ENCODE measurements at places on chromosomes 4 and X.
A peak's percentile ranks its signal among the peaks of the same experiment; 100 is the strongest.

DNA sequence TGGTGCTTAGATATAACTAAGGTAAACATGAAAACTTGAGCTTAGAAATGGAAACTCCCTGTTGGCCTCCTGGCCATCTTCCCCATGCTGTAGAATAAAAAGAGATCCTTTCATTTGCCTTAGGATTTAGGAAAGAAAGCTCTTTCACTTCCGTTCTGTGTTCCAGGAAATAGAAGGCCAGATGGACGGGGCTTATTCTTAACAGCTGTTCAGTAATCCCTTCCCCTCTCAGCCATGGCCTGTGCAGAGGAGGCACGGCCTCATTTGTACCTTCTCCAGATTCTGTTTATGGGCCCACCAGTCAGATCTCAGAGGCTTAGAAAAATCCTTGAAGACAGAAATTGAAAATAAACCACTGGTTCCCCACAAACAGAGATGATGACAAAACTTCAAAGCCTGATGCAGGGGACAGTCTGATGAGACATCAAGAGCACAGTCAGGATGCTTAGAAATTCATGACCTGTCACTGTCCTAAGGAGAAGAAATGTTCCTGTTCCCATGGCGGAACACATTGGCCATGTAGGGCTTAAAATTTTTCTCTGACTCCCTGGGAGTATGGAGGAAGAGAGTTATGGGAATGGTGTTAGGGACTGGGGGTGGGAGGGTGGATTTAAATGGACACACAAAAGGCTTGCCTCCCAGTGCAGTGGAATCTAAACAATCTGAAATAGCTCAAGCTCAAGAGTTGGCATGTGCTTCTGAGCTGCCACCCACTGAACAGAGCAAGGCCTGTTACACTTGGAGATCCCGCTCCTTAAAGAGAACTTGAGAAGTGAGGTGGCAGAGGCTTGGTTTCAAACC, 188.8 kb downstream of the SOWAHB start:
- no peak overlapping the region for H3K27ac ChIP-seq
- peaks cover 4% of the 10 kb centered on the region for H3K4me1 ChIP-seq
- H3K27me3 ChIP-seq: no peaks in the 10 kb centered on the region
- H3K36me3 ChIP-seq: no peaks in the 10 kb centered on the region
- peak; percentile 38 for DNase-seq

- DNase-seq: no peak
- H3K4me3 ChIP-seq: no peak overlapping the region
- no peak overlapping the region for H3K27ac ChIP-seq
- no peaks in the 10 kb centered on the region for H3K27me3 ChIP-seq
Measured at GRCh38 chrX:10971176-10971575, 140.0 kb upstream of the HCCS start.

GRCh38 chr4:169682372-169683047, 62.1 kb downstream of the CLCN3 start:
- H3K27ac ChIP-seq: no peak overlapping the region
- no peaks in the 10 kb centered on the region for H3K4me1 ChIP-seq
- no peaks in the 10 kb centered on the region for H3K27me3 ChIP-seq
- peaks cover 6% of the 10 kb centered on the region for H3K36me3 ChIP-seq
- H3K4me3 ChIP-seq: no peak overlapping the region

DNA sequence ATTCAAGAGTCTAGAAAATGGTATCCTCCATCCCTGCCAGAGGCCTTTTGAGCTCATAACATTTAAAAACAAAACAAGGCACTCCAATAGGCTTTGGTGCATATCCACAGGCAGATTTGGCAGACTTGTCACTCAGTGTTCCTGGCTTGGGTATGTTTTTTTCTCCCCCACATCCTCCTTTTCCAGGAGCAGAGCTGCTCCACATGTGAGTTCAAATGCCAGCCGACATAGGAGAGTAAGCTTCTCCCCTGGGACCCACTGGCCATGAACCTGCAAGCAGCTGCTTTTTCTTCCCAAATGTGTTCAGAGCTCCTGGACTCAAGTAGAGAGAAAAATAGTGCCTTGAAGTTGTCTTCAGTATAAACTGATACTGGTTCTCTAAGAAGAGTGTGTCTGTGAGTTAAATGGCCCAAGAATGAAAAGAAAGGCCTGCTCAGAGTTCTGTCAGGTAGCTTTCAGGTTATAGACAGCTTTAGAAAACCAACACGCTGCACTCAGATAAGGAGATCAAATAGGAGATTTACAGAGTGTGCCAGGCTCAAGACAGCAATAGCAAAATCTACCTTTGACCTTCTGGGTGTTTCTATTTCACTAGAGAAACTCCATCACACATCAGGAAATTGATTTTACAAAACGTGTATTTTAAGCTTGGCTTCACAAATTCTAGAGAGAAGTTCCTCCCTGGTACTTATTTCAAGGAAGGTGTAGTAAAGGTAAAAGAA, 162.5 kb upstream of the GALNT7 start:
- no peak overlapping the region for H3K4me3 ChIP-seq
- H3K27me3 ChIP-seq: no peaks in the 10 kb centered on the region
- H3K36me3 ChIP-seq: no peaks in the 10 kb centered on the region
- no peak overlapping the region for H3K27ac ChIP-seq
- H3K4me1 ChIP-seq: peaks cover 2% of the 10 kb centered on the region

- H3K4me3 ChIP-seq: no peak overlapping the region
- H3K36me3 ChIP-seq: no peaks in the 10 kb centered on the region
- DNase-seq: no peak
- H3K27me3 ChIP-seq: no peaks in the 10 kb centered on the region
- H3K27ac ChIP-seq: no peak overlapping the region
Measured at GRCh38 chr4:85867271-85867670, 392.3 kb downstream of the ARHGAP24 start.

DNA sequence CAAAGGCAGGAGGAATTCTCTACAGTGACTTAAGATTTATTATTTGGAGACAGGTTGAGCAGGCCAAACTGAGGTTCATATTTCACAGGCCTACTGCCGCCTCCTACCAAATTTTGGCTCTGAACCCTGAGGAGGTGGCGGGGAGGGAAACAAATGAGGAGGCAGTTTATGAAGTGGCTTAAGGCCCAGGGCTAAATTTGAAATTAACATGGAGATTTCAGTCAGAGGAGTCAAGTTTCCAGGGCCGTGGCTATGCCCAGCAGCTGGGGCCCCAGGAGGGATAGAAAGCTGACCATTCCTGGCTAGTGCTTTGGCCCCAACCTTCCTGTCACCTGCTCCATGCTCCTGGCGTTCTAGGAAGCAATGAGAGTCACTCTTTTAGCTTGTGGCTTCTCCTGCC, 73.4 kb upstream of the ARHGAP36 start:
- H3K27me3 ChIP-seq: no peaks in the 10 kb centered on the region
- H3K4me3 ChIP-seq: no peak overlapping the region
- no peak for DNase-seq
- no peaks in the 10 kb centered on the region for H3K4me1 ChIP-seq
- H3K36me3 ChIP-seq: no peaks in the 10 kb centered on the region

DNA sequence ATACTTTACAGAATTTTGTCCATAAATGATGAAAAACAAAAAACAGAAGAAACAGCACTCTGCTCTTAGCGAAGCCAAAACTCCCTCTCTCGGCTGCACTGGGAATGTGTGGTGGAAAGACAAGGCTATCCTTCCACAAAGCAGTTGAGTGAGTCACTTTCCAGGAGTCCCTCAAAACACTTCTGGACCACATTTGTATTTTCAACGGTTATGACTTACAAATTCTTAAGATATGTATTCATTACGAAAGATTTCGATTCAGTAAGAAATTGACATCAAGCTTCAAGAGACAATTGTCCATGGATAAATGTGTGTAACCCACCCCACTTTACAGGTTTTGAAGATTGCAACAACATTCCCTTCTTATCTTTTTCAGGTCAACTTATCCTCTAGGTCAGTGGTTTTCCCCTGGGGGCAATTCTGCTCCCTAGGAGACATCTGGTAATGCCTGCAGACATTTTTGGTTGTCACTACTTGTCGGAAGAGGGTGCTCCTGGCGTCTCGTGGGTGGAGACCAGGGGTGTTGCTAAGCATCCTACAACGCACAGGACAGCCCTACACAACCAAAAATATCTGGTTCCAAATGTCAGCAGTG, 66.7 kb upstream of the MTNR1A start:
- peaks cover 80% of the 10 kb centered on the region for H3K36me3 ChIP-seq
- no peak overlapping the region for H3K4me3 ChIP-seq

GRCh38 chr4:106264331-106264728, 51.7 kb downstream of the TBCK start:
- H3K27me3 ChIP-seq: no peaks in the 10 kb centered on the region
- no peaks in the 10 kb centered on the region for H3K36me3 ChIP-seq
- no peak overlapping the region for H3K27ac ChIP-seq
- peak; percentile 20 for DNase-seq
- no peaks in the 10 kb centered on the region for H3K4me1 ChIP-seq

DNA sequence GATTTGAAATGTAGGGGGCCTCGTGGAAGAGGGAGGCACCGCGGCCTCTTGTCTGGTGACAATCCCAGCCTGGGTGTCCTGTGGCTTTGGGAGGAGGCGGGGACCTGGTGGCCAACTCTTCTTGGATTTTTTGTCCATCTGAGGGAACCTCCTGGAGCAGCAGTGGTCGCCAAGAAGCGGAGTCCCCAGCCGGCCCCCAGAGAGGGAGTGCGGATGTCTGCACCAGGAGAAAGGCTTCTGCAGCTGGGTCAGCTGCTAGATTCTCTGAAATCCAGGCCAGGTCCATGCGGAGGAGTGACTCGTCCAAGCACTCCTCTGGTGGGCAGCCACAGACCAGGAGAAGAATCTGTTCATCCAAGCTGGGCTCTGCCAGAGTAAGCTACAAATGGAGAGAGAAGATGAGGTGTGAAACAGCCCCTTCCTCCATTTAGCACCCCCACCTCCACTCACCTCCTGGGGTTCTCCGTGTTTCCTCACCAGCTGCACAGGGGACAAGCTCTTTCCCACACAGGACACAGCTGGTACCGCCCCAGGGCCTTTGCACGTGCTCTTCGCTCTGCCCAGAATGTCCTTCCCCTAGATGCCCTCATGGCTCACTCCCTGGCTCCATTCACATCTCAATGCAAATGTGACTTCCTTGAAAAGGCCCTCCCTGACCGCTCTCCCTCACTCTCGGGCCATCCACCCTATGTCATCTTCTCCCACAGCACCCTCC, 27.6 kb downstream of the C4orf50 start:
- H3K27ac ChIP-seq: no peak overlapping the region
- H3K4me1 ChIP-seq: no peaks in the 10 kb centered on the region
- H3K27me3 ChIP-seq: peaks cover 5% of the 10 kb centered on the region
- DNase-seq: no peak
- H3K4me3 ChIP-seq: no peak overlapping the region

DNA sequence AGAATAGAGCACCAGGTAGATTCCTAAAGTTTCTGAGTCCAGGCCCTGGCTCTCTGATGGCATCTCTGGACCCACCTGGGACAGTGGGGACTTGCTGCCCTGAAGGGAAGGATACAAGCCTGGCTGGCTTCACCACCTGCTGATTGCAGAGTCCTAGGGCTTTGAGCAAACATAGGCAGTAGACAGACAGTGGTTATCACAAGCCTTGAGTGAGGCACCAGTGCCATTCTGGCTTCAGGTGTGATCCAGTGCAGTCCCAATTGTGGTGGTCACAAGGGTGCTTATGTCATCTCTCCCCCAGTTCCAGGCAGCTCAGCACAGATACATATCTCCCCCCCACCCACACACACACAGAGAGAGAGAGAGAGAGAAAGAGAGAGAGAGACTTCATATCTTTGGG, 6.6 kb upstream of the PRRG3 start:
- H3K36me3 ChIP-seq: no peaks in the 10 kb centered on the region
- H3K4me3 ChIP-seq: no peak overlapping the region
- no peak overlapping the region for H3K27ac ChIP-seq
- H3K27me3 ChIP-seq: no peaks in the 10 kb centered on the region
- no peak for DNase-seq

GRCh38 chr4:144666539-144667175, 20.7 kb downstream of the HHIP start:
- peak overlapping the region; percentile 88 for H3K27ac ChIP-seq
- DNase-seq: peak; percentile 3
- H3K4me3 ChIP-seq: no peak overlapping the region
- peaks cover 12% of the 10 kb centered on the region for H3K4me1 ChIP-seq
- no peaks in the 10 kb centered on the region for H3K36me3 ChIP-seq

- no peak for DNase-seq
- H3K4me1 ChIP-seq: no peaks in the 10 kb centered on the region
- no peaks in the 10 kb centered on the region for H3K36me3 ChIP-seq
- H3K27ac ChIP-seq: no peak overlapping the region
- H3K4me3 ChIP-seq: no peak overlapping the region
Measured at GRCh38 chr4:89365776-89366175, 58.2 kb upstream of the GPRIN3 start.

DNA sequence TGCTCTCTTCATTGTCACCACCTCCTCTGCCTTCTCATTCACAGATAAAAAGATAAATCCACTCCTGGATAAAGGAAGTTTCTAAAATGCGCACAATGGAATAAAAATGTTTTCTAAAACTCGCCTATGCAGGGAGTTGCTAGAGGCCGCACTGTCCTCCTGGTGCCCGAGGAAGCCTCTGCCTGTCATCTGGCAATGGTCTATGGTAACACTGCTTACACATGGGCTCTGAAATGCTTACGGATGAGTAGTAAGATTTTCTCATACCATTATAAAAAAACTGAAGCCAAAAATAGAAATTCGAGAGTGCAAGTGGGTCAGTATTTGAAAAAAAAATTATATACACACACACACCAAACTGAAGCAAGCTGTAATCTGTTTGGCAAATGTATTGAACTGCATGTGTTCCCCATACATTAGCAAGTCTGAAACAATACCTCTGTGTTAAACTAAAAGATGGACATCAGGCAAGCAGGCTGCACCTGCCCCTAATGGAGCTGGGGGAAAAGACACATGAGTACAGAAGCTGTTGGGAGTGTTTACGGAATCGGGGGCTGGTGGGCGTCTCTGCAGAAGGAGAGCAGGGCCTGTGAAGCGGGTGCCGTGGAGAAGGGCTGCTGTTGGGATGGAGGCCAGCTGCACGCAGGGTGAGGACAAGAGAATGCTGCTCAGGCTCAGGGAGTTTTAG, 103.3 kb upstream of the FAT1 start:
- no peaks in the 10 kb centered on the region for H3K27me3 ChIP-seq
- no peaks in the 10 kb centered on the region for H3K36me3 ChIP-seq
- no peak for DNase-seq

DNA sequence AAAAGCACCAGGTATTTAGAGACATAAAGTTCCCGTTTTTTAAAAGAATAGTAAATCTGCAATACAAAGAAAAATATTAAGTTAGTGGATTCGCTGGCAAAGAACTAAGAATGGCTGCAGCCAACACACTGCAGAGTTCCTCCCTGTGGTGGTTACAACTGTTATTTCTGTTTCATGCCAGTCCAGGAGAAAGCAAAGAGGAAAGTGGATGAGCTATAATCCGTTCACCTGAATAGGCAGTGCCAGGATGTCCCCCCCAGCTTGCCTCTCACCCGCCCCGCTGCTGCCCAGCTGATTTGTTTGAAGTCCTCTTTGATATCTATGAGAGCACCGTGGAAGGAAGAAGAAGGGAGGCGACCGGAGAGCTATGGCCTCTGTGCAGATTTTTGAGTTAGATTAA, 63.9 kb downstream of the PTCHD1 start:
- no peak for DNase-seq
- no peaks in the 10 kb centered on the region for H3K36me3 ChIP-seq
- no peaks in the 10 kb centered on the region for H3K4me1 ChIP-seq
- no peak overlapping the region for H3K27ac ChIP-seq
- no peaks in the 10 kb centered on the region for H3K27me3 ChIP-seq

GRCh38 chrX:103304705-103305104, 6.1 kb downstream of the BEX2 start:
- H3K4me1 ChIP-seq: no peaks in the 10 kb centered on the region
- no peak for DNase-seq
- H3K27ac ChIP-seq: no peak overlapping the region
- peaks cover 33% of the 10 kb centered on the region for H3K27me3 ChIP-seq
- H3K36me3 ChIP-seq: no peaks in the 10 kb centered on the region

Measured in mesenchymal stem cell (in vitro differentiated cells and primary cell).